ENCODE measurements at places on chromosomes 13 and 19. TPM values are rescaled to one million over a fixed set of nuclear protein-coding genes. Genes with fewer than 3 reads are reported as not detected.

AMER2 gene
- total RNA-seq: 0.57 TPM

ODAD3 gene
- 1.4 TPM for total RNA-seq

SYCN gene
- total RNA-seq: not detected

SPTBN4 gene
- 1.7 TPM for total RNA-seq

DNA sequence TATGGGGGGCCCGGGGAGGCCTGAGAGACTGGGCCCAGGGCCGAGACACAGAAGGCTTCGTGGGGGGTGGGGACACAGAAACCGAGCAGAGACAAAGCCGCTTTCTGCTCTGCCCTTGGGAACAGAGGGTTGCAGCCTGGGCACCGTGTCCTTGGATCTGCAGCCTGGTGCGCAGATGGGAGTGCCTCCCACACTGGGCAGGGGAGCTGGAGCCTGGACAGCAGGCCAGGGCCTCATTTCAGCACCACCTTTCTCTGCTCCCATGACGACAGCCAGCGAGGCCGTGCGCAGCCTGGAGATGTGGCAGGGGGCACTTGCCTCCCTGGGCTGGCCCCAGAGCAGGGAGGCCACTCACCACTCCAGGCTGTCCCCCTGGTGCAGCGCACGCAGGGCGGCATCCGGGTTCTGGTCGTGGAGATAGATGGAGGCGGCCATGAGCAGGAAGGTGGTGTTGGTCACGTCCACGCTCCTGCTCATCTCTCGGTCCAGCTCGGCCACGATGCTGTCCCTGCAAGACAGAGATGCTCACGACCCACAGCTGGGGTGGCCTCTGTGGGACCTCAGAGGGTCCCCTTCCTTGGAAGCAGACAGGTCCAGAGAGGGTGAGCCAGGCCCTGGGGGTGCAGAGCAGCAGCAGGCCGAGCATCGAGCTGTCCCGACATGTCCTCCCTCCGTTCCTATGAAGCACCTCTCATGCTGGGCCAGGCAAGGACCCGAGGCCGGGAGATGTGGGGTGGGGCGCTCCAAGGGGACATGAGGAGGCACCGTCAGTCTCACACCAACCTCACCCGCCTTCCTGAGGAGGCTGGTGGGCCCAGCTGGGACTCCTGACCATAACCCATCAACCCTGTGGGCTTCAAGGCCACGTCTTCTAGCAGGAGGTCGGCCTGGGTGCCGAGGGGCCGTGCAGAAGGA is 10.9 kb upstream of the CERS1 start:
- no peak overlapping the region for H3K27ac ChIP-seq
- H3K4me1 ChIP-seq: no peaks in the 10 kb centered on the region
- no peak for DNase-seq
- H3K4me3 ChIP-seq: no peak overlapping the region
- peaks cover 7% of the 10 kb centered on the region for H3K36me3 ChIP-seq

DNA sequence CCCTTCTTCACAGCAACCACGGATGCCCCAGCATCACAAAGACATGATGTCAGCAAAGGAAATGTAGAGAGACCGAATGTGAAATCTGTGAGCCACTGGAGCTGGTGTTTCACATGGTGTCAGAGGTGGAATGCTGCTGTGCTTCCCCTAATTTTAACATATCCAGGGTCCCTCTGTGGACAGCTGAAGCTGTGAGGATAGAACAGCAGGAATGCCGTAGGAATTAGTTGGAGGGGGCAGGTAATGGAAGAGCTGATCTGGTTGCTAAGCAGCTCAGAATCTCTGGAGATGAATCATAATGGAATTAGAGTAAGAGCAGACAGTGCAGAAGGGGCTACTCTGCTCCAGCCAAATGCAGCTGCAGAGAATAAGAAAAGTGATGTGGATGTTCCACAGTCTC is 68.9 kb upstream of the ZNF835 start:
- no peaks in the 10 kb centered on the region for H3K4me1 ChIP-seq
- no peaks in the 10 kb centered on the region for H3K36me3 ChIP-seq
- H3K27me3 ChIP-seq: no peaks in the 10 kb centered on the region
- no peak overlapping the region for H3K27ac ChIP-seq

GRCh38 chr13:26946684-26947343 is 186.2 kb upstream of the GPR12 start:
- no peaks in the 10 kb centered on the region for H3K36me3 ChIP-seq
- peaks cover 42% of the 10 kb centered on the region for H3K27me3 ChIP-seq
- no peak overlapping the region for H3K27ac ChIP-seq
- DNase-seq: no peak

DNA sequence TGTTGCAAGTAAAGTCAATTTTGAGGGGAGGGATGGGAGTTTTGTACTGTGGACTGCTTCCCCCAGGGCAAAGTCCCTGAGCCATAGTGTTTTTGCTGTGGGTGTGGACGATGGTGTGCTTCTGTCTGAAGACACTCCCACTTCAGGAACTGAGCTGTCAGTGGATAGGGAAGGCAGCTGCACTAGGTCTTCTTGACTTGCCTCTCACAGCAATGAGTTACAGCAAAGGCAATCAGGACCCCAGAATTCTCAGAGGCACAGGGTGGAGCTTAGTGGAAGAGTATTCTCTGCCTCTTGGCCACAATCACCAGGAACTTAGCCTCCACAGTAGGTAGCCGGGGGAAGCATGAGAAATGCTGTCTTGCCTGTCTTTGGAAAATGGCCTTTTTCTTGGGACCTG is 1416.6 kb upstream of the MIR17HG start:
- H3K4me3 ChIP-seq: no peak overlapping the region
- H3K27ac ChIP-seq: no peak overlapping the region
- no peaks in the 10 kb centered on the region for H3K36me3 ChIP-seq
- peaks cover 11% of the 10 kb centered on the region for H3K4me1 ChIP-seq

DNA sequence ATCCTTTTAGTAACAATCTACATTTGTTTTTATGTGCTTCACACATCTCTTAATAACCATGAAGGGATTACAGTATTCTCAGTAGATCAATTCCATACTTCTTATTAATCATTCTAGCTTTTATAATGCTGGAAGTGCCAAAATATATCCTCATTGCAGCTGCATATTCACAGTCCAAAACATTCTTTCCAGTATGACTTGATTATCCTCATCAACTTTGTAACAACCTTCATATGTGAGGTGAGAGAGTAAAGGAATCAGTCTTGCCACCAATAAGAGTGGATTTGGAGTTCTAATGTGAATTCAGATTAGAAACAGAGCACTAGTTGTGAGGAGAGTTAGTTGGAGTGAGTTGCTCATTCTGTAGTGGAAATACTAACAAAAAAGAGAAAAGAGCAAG is 208.0 kb upstream of the SPRY2 start:
- no peaks in the 10 kb centered on the region for H3K36me3 ChIP-seq
- no peaks in the 10 kb centered on the region for H3K27me3 ChIP-seq
- H3K4me1 ChIP-seq: peaks cover 49% of the 10 kb centered on the region

DNA sequence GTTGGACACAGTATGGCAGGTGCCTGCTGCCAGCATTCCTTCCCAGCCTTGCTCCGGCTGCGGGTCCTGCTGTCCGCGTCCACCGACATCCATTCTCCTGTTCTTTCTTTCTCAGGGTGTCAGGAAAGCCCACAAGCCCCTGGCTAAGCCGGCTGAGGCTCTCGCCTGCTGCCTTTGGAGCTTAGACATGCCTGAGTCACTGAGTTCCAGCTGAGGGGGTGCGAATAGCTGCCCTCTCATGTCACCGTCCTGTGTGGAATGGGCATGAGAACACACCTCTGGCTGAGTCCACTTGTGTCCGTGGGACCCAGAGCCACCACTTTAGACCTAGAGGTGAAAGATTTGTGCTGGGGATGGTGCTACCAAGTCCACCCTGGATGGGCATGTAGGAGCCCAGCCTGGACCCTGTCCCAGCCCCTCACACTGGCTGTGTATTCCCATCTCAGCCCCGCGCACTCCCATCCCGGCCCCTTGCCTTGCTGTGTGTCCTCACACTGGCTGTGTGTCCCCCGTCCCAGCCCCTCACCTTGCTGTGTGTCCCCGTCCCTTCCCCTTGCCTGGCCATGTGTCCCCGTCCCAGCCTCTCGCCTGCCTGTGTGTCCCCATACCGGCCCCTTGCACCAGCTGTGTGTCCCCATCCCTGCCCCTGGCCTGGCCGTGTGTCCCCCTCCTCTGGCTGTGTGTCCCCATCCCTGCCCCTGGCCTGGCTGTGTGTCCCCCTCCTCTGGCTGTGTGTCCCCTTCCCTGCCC is 24.6 kb upstream of the IRS2 start:
- H3K27me3 ChIP-seq: peaks cover 40% of the 10 kb centered on the region
- H3K4me3 ChIP-seq: no peak overlapping the region
- no peak for DNase-seq
- no peak overlapping the region for H3K27ac ChIP-seq
- no peaks in the 10 kb centered on the region for H3K36me3 ChIP-seq

DNA sequence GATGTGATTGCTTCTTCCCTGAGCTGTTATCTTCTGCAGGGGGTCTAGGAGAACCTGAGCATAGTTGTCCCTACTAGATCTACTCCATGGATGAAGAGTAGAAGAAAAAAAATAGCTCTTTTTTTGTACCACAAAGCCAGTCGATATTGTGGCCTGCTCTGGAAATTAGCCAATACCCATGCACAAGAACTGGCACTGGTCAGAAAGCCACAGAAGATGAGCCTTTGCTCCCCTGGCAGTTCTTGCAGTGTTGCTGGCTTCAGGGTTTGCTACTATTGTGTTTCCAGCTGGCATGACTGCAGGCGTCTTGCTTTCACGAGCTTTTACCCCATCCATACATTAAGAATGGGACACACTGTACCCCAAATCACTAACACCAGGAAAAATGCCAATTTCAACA is 547.7 kb upstream of the KLF12 start:
- no peak for DNase-seq
- H3K4me3 ChIP-seq: no peak overlapping the region
- peaks cover 3% of the 10 kb centered on the region for H3K27me3 ChIP-seq

DNA sequence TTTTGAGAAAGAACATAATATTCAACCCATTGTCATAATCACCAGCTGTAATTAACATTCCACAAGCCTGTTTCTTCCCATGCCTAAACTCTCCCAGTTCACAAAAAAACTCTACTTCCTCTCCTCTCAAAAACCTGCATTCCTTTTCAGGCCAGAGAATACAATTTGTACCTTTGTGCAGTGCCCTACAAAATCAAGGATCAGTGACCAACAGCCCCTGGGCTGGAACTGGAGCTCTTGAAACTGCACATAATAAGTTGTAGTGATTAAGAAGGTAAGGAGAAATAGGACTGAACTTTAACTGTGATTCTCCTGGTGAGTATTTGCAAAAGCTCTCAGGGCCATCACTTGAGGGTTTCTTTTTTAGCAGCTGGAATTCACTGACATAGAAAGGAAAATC is 472.7 kb downstream of the RFC3 start:
- no peak for DNase-seq
- H3K4me3 ChIP-seq: no peak overlapping the region
- no peak overlapping the region for H3K27ac ChIP-seq
- no peaks in the 10 kb centered on the region for H3K27me3 ChIP-seq
- peaks cover 2% of the 10 kb centered on the region for H3K4me1 ChIP-seq

- no peaks in the 10 kb centered on the region for H3K27me3 ChIP-seq
- H3K36me3 ChIP-seq: peaks cover 7% of the 10 kb centered on the region
- peaks cover 31% of the 10 kb centered on the region for H3K4me1 ChIP-seq
- no peak for DNase-seq
Measured at GRCh38 chr19:19192910-19193423, 909 bp downstream of the RFXANK start.

DNA sequence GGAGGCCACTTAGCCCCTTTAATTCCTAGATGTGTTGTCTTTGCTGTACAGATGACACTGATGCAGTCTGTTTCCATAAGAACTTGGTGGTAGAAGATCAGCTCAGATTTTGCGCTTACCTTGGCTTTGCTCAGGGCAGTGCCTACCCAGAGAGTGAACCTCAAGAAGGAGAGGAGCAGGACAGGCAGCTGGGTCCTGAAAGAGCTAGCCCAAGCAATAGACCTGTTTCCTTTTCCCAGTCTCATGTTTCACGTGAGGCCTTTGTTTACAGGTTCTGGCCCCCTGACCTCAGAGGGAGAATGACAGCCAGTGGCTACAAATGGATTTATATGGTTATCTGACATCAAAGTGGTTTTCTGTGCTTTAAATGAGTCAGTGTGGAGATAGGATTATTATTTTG is 40.1 kb downstream of the METTL21C start:
- H3K36me3 ChIP-seq: peaks cover 26% of the 10 kb centered on the region
- H3K4me1 ChIP-seq: peaks cover 4% of the 10 kb centered on the region
- H3K4me3 ChIP-seq: no peak overlapping the region
- DNase-seq: no peak
- no peaks in the 10 kb centered on the region for H3K27me3 ChIP-seq
- H3K27ac ChIP-seq: no peak overlapping the region

DNA sequence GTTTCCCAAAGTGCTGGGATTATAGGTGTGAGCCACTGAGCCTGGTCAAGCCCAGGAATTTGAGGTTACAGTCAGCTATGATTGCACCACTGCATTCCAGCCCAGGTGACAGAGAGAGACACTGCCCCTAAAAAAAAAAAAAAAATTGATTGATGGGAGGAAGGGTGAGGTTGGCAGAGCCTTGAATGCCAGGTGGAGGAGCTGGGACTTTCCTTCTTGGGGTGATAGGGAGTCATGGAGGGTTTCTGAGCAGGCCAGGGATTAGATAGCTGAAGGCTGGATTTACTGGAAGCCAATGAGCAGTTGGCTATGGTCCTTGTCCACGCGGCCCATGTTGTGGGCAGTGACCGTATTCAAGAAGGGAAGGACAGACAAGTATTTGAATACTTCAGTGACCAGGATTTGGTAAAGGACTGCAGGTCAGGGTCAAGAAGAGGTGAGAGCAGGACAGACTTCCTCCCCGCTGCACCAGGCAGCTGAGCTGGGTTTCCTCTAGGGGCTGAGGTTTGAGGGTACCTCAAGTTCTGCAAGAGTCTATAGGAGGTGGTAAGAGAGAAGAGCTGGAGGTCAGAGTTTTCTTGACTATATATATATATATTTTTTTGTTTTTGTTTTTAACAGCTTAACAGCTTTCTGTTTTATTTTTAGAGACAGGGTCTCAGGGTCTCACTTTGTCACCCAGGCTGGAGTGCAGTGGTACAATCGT is 6.9 kb upstream of the ICAM4 start:
- peaks cover 17% of the 10 kb centered on the region for H3K27me3 ChIP-seq
- H3K36me3 ChIP-seq: no peaks in the 10 kb centered on the region
- no peaks in the 10 kb centered on the region for H3K4me1 ChIP-seq
- no peak overlapping the region for H3K27ac ChIP-seq
- no peak for DNase-seq

DNA sequence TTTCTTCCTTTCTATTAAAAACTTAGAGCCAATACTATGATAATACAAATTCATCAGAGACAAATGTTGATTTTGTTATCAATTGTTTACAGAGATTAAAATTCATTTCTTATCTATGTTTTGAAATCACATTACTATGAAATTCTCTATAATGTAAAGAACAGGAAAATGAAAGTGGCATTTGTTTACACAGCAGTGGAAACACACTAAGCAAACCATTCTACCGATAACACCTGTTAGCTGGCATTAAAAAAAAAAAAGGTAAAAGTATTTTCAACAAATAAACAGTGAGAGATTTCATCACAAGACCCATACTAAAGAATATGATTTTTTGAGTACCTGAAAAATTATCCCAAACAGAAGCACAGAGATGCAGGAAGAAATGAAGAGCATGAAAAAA is 4.8 kb upstream of the CCDC70 start:
- no peak overlapping the region for H3K27ac ChIP-seq
- DNase-seq: no peak
- no peak overlapping the region for H3K4me3 ChIP-seq
- H3K36me3 ChIP-seq: peaks cover 13% of the 10 kb centered on the region
- H3K27me3 ChIP-seq: peaks cover 6% of the 10 kb centered on the region
- no peaks in the 10 kb centered on the region for H3K4me1 ChIP-seq

Data from mesothelial cell of epicardium (in vitro differentiated cells).